Stimulated activated CD4-positive, alpha-beta T cell treated with anti-CD3 and anti-CD28 coated beads, TNF-alpha, amount 100 ng/mL, for 1 hour (primary cell): ENCODE measurements at places on chromosomes 1 and 21.

- DNase-seq = no peak
Measured at GRCh38 chr1:84701376-84701775, 11.1 kb upstream of the SSX2IP start.

DNA sequence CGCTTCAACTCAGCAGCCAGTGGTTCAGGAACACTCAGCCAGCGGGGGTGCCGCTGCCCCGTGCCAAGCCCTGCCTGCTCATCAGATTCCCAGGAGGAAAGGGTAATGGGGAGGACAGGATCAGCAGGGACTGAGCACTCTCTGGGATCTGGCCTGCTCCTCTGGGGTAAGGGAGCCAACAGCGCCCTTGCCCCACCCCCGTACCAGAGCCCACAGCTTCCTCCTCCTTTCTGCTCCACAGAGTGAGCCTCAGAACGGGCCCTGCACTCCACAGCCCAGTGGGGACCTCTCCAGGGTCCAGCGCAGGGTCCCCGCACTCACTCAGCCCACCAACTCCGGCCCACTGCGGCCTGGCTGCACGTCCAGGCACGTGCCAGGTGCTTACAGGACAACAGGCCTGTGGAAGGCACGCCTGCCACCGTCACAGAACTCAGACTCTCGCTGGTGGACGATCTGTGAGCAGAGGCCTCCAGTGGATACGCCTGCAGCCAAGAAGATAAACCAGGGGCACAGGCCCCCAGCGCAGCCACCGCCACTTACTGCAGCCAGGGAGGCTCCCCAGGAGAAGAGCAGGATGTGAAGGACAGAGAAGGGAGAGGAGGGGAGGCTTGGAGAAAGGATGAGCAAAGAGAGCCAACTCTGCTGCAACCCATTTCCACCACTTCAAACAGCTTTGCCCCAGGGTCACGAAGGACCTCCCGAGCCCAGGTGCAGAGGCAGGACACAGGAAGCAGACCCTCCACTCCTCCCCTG is 2.1 kb downstream of the MEGF6 start:
- DNase-seq = no peak

- no peak for DNase-seq
Measured at GRCh38 chr1:221025501-221025900, 146.3 kb downstream of the HLX start.

GRCh38 chr1:7922301-7922700 is 18.3 kb downstream of the TNFRSF9 start:
- no peak for DNase-seq

GRCh38 chr1:38848071-38848470 is 11.5 kb downstream of the RRAGC start:
- DNase-seq = no peak

GRCh38 chr21:39083377-39084008 is 99.8 kb downstream of the PSMG1 start:
- DNase-seq = no peak

DNA sequence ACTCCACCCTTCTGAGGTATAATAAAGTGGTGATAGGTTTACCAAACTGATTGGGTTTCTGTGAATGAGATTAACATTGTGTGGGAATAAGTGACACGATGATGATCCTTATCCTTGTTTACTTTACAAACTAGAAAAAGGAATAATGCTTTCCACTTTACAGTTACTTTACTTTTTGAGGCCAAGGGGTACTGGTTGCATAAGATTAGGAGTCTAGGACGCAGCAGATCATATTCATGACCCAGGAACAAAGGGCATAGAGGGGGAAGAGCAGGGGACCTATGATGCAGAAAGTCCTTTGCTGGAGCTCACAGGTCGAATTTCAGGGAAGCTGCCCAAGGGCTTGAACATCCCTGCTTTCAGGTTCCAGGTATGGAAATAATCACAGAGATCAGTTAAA is 20.4 kb downstream of the FGGY start:
- DNase-seq = no peak

DNA sequence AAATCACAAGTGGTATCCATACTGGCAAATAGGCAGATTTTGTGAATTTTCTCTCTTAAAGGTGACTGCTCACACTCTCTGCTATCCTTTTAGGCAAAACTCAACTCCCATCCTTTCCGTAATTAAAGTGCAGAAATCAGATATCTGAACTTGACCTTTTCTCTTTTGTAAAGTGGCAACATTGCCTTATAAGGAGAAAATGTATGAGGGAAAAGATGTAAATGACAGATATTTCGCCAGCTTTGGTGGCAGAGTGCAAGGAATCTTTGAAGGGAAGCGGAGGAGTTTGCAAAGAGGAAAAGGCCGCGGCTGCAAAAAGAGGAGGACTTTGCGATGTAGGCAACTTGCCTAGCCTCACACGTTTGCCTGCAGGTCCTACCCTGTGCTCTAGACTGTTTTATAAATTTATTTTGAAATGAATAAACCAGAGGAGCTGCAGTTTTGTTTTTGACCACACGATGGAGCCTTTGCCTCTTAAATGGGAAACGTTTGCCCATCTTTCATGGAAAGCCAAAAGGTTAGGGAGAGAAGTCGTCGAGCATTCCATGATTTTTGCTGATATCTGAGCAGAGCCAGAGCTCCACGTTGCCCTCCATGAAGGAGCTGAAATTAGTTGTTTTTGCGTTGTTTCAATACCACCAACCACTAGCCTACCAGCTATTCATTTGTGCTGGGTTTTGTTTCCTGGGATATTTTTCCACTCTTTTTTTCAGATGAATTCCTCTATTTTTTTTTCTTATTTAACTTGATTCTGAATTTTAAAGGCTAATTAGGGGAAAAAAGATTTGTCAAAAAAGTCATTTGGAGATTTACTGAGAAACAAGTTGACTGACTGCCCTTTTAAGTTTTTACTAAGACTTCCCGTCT is 242.3 kb downstream of the LMX1A start:
- no peak for DNase-seq

- no peak for DNase-seq
Measured at GRCh38 chr1:63813829-63814277, 40.0 kb downstream of the ROR1 start.

DNA sequence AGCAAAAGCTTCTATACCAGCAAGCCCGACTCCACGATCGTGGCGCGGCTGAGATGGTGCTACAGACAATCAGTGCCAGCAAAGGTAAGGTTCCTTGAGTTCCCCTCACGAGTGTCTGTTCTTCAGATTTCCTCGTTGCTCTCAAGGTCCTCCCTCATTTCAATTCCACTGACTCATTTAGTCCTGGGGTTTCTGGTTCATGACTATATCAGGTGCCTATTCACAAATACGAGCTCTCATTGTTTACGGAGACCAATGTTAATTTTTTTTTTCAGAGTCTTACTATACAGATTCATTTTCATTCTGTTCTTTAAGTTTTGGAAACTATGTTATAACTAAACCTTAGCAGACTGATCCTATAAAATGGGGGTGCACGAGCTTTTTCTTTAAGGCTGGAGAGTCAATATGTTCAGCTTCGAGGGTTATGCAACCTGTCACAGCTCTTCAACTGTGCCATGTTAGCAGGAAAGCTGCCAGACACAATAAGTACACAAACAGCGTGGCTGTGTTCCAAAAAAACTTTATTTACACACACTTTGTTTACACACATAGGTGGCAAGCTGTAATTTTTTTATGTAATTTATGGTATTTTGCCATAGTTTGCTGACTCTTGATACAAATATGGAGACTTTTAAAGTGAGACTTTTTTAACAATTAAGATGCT is 134.3 kb downstream of the ZP4 start:
- DNase-seq = no peak

DNA sequence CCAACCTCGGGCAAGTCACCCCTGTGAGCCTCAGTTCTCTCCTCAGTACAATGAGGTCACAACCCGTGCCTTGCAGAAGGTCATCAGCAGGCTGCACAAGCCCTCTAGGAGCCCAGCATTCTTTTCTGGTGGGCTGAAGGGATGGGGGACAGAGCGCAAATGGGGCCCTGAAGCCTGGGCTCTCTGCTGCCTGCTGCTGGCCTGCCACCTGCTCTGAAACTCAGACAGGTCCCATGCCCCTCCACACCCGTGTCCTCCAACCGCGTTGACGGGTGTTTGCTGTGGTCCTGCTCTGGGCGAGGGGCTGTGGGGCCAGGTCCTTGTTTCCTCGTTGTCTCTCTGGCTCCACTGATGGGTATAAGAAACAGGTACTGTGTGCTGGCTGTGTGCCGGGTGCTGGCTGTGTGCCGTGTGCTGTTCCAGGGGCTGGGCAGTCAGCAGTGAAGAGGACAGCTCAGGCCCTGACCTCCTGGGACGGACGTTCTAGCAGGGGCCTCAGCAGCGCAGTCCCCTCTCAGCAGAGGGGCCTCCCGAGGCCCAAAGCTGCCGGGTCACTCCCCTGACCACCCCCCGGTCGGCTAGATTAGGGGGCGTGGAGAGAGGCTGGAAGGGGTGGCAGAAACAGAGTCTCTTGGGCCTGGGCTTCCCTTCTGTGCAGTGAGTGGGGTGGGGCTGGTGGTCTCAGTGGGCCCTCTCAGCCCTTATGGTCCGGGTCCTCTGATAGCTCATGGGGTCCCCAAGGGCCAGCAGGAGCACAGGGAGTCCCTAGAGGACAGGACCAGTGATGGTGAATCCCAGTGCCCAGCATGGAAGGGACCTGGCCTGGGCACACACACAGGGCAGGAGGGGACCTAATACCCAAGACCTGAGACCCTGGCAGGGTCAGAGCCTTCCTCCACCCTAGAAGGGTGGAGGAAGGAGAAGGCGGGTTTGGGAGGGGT is 42.1 kb downstream of the DMRTB1 start:
- no peak for DNase-seq

DNA sequence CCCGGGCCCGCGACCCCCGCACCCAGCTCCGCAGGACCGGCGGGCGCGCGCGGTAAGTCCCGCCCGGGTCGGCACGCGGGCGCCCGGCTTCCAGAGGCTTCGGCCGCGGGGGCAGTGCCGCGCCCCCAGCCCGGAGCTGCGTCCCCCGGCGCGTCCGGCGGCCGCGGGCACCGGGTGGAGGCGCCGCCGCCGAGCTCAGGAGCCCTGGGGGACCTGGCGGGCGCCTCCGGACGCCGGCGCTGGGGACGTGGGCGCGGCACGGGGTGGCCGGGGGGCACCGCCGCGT is 227 bp downstream of the NBL1 start:
- DNase-seq = no peak

DNA sequence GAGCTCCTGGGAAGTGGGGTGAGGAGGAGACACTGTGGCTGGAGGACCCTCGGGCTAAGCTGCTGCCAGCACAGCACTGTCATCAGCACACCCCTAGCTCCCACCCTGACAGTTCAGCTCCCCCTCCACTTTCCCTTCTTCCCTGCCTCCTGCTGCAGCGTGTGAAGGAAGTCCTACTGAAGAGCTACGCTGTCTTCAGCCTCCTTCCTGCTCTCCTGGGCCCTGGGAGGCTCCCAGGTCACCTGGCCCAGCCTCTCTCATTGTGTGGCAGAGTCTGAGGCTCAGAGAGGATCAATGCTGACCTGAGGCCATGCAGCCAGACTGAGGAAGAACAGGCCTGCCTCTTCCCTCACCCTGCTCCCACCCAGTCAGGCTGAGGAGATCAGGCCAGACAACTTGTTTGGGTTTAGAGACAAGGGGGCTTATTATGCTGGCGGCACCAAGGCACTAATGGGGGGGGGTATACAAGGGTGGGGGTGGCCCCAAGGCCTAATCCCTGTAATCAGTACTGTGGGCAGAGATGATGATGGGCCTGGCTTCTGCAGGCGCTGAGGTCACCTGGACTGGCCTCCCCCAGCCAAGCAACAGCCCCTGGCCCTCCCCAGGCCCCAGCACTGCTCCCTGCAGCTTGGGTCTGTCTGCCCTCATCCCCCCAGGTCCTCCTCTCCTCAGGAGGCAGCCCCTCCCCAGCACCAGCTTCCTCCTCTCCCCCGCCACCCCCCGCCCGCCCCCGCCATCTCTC is 9.1 kb downstream of the NES start:
- no peak for DNase-seq

DNA sequence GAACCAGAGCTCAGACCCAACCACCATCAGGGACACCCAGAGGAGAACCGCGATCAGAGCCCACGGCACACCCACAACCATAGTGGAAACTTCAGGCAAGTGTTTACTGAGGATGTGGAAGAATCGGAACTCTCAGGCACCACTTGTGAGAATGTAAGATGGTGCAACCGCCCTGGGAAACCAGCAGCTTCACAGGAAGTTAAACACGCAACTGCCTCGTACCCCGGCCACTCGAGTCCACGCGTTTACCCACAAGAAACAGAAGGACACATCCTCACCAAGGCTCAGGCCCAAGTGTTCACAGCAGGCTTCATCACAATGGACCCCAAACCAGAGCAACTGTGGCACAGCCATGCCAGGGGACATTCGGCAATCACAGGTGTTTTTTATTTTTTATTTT is 51.4 kb upstream of the COL6A2 start:
- DNase-seq = no peak

DNA sequence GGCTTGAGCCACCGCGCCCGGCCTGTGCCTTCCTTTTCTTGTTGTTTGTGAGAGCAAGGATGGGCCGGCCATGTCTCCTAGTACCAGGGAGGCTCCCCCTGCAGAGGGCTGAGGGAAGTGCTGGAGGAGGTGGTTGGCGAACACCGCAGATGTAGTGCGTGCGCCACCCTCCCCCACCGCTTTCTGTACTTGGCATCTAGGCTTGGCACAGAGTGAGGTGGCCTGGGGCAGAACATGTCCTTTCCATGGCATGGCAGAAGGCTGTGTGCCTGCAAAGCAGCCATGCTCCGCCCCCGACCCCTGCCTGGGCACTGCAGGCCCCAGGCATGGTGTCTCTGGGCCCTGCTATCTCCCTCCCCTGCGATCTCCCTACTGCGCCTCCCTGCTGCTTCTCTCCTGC is 30.7 kb downstream of the ALPL start:
- no peak for DNase-seq

DNA sequence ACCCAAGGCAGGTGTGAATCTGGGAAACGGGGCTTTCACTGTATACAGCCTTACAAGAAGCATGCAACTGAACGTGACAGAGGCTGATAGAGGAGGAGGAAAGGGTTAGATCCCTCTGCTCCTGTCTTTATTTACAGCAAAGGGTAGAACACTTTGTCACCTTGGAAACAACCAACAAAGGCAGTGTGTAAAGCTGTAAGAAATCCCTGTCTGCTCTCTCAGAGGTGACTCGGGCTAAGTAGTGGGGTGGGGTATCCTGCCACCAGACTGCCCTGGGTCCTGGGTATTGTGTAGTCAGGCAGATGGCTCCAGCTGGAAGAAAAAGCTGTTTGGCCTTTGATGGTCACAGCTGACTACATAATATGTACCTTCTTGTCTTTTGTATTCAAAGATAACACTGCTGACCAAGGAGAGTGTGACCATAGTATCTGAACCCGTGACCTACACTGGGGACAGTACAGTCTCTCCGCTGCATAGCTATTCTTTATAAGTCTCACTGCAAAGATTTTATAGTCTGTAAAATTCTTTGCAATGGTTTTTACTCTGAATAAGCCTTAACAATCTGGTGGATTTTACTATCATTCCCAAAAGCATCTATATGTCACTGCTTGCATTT is 22.1 kb upstream of the POU2F1 start:
- no peak for DNase-seq

- DNase-seq = no peak
Measured at GRCh38 chr1:233277637-233278606, 17.6 kb downstream of the PCNX2 start.
